Caki2 (cell line): ENCODE measurements at places on chromosomes 2 and 18. TPM values are rescaled to one million over a fixed set of nuclear protein-coding genes. Genes with fewer than 3 reads are reported as not detected.

LONRF2 gene
- 3.6 and 4.7 TPM in 2 replicates for total RNA-seq

GBX2 gene
- 2.9 TPM in 1 of 2 replicates, not detected in the other for total RNA-seq

ERMN gene
- not detected in 2 replicates for total RNA-seq

TLX2 gene
- total RNA-seq, result not detected in 2 replicates

DNA sequence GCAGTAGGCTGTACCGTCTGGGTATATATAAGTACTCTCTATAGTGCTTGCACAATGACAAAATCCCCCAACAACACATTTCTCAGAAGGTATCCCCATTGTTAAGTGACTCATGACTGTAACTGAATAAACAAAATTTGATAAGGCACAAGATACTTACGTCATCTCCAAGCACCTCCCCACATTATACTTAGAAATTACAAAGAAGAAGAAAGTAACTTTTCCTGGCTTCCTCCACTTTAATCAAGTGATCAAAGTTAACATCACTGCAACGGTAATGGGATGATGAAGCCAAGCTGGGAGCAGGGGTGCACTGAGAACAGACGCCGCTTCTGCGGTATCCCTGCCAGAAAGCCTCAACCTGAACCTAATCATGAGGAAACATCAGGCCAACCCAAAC lies 9.7 kb downstream of the TNS1 start:
- peak; percentile 20 for DNase-seq

- no peak for DNase-seq
Measured at GRCh38 chr18:43234889-43235288, 42.4 kb downstream of the SYT4 start.

DNA sequence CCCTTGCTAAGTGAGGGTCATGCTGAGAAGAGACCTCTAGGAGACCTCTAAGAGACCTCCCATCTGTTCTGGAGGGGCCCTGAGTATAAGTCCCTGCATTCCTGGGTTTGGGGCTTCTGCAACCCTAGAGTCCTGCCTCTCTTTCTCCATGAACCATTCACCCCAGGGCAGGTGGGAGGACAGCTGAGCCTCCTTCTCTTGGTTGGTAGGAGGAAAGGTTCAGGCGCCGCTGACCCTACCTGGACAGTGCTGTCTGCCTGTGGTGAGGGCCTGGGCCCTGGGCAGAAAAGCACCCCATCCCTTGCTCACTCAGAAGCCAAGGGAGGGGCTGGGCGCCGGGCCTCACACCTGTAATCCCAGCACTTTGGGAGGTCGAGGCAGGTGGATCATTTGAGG lies 604 bp upstream of the VIL1 start:
- no peak for DNase-seq

- no peak for DNase-seq
Measured at GRCh38 chr2:142300517-142300916, 169.7 kb upstream of the LRP1B start.

DNA sequence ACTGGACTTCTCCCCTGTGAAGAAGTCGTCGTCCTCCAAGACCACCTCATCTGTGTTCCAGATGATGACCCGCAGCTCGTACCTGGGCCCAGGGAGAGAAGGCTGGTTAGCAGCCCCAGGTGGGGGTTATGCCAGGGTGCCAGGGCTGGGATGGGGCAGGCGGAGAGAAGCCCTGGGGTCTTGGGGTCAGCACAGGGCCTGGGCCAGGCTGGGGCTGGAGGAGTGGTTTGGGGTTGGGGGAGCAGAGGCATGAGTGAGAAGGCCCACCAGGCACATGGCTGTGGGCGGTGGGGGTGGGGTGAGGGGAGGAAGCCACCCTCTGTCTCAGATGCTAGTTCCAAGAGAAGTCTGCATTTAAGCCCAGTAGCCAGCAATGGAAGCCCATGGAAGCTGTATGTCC lies 15.8 kb downstream of the OTOF start:
- no peak for DNase-seq

DNA sequence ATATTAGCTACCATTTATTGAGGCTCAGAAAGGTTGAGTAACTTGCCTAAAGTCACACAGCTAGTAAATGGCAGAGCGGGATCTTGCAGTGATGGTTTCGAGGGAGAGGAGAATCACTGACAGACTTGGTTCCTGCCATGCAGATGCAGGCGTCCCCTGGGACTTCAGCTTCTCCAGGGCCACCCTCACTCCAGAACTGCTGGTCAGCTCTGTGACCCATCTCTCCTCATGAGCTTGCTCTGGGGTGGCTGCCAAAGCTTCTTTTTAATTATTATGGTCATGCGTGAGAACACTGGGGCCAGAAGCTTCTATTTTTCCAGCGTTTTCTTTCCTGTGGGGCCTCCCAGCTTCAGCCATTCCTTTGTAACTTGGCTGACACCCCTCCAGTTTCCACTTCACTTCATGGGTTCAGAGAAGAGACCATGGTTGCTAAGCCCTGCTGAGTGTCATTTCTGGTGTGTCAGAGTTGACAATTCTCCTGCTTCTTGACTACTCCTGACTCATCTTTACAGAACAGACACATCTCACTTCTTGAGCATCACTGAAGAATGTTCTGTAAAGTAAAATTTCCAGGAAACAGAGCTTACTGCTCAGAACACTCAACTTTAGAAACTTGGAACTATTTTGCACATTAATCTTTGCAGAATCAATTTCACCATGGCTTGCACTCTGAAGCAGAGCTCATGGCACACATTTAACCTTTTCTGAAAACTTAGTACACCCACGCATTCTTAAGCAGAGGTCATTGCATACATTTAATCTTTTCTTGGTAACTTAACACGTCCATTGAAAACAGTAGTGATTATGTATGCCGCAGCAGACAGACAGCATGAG lies 70.4 kb downstream of the IL1R2 start:
- DNase-seq, result no peak

GRCh38 chr2:146004462-146004861 lies 1484.5 kb upstream of the ZEB2 start:
- DNase-seq, result no peak
